Karpas-422 (cell line): ENCODE measurements at places on chromosomes 3 and 15. TPM values are rescaled to one million over a fixed set of nuclear protein-coding genes. Genes with fewer than 3 reads are reported as not detected.

LINGO1 gene
- not detected in 2 replicates for total RNA-seq

ACAN gene
- total RNA-seq: not detected in 2 replicates

CCDC39 gene
- total RNA-seq: not detected in 2 replicates

SNX22 gene
- total RNA-seq: 51.5 and 71.4 TPM in 2 replicates

IL17RD gene
- 0.43 and 1.2 TPM in 2 replicates for total RNA-seq

- peak; percentile 88 for DNase-seq
- H3K36me3 ChIP-seq: no peaks in the 10 kb centered on the region
- H3K4me3 ChIP-seq: no peak overlapping the region
- H3K27ac ChIP-seq: no peak overlapping the region
These were observed 203.5 kb upstream of the LINGO1 start for GRCh38 chr15:77836121-77836692.

DNA sequence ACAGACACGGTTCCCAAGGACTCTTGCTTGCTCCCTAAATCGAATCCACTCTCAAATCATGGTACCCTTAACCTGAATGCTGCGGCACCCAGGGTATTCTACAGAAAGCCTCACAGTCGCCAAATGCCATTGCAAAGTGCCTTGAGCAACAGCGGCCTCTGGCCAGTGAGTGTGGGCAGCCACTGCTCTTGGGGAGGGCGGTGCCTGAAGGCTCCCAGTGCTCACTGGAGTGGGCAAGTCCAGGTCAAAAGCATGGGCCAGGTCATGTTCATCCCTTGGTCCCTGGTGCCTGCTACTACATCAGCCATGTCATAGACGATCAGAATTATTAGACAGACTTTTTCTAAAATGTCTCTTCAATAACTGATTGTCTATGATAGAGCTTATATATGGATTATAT is 82.5 kb downstream of the ADAMTS17 start:
- H3K27ac ChIP-seq: no peak overlapping the region
- no peak overlapping the region for H3K4me3 ChIP-seq
- H3K27me3 ChIP-seq: no peaks in the 10 kb centered on the region
- no peaks in the 10 kb centered on the region for H3K4me1 ChIP-seq

DNA sequence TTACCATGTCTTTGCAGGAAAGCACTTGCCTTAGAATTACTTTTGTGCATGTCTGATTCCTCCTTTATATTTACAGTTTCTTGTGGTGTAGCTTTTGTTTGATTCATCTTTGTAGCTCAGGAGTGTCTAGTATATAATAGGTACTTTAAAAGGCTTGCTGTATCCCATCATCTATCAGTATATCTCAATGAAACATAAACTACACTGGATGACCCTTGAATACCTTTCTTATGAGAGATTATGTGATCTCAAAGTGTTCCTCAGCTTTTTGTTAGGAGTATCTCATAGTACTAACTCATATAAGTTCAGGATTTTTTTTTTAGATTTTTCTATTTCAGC is 234.8 kb downstream of the PYDC2 start:
- no peak overlapping the region for H3K4me3 ChIP-seq
- no peaks in the 10 kb centered on the region for H3K36me3 ChIP-seq
- no peaks in the 10 kb centered on the region for H3K4me1 ChIP-seq
- DNase-seq: no peak
- no peak overlapping the region for H3K27ac ChIP-seq

DNA sequence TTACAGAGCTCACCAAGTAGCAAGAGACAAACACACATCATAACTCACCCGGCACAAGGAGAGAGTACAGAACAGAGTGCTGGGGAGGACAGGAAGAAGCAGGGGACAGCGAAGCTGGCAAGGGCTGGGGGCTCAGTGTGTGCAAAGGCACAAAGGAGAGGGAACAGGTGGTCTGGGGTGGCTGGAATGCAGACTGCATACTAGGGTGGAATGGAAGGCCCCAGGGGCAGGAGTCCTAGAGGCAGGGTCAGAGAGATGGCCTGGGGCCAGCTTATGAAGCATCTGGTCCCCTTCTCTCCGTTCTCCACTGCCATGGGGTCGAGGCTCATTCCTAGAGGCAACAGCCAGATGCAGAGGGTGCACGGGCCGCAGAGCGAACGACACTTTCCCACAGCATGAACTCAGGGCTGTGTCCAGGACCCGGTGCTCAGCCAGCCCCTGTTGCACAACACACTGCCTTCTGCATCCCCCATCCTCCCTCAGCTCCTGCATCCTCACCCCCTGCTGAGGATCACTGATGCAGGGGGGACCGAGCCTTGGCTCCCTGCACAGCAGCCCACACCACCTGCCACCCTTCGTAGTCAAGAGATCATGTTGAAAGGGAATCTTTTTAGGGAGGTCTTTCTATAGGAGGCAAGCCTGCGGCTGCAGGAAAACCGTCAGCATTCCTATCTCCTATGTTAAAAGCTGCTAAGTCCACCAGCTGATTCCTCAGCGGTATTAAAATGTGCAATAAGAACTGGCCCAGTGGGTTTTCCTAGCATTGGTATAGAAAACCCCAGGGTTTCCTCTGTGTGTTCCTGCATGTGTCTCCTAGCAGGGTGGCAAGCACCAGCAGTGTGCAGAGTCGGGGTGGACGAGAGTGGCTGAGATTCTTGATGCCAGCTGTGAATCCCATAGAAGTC is 293.5 kb downstream of the UACA start:
- no peak overlapping the region for H3K4me3 ChIP-seq
- H3K27me3 ChIP-seq: no peaks in the 10 kb centered on the region
- no peaks in the 10 kb centered on the region for H3K36me3 ChIP-seq
- no peak for DNase-seq
- H3K27ac ChIP-seq: no peak overlapping the region

GRCh38 chr3:19940643-19941042 is 6.3 kb upstream of the RAB5A start:
- H3K4me3 ChIP-seq: no peak overlapping the region
- peaks cover 1% of the 10 kb centered on the region for H3K4me1 ChIP-seq
- no peak for DNase-seq
- H3K27me3 ChIP-seq: no peaks in the 10 kb centered on the region

GRCh38 chr3:190019844-190020243 is 100.9 kb downstream of the P3H2 start:
- H3K4me1 ChIP-seq: no peaks in the 10 kb centered on the region
- H3K27me3 ChIP-seq: no peaks in the 10 kb centered on the region
- H3K27ac ChIP-seq: no peak overlapping the region
- DNase-seq: no peak
- no peaks in the 10 kb centered on the region for H3K36me3 ChIP-seq
